ENCODE measurements at places on chromosomes 11 and 22. TPM values are rescaled to one million over a fixed set of nuclear protein-coding genes. Genes with fewer than 3 reads are reported as not detected.

OR10A4 gene
- not detected for total RNA-seq

MOGAT2 gene
- 0.22 TPM for total RNA-seq

CENPM gene
- total RNA-seq, result 13.3 TPM

PKP3 gene
- 0.18 TPM for total RNA-seq

SPTBN2 gene
- 1.2 TPM for total RNA-seq

OR52I2 gene
- total RNA-seq, result not detected

- peaks cover 15% of the 10 kb centered on the region for H3K4me1 ChIP-seq
- no peak for DNase-seq
- H3K36me3 ChIP-seq, result no peaks in the 10 kb centered on the region
- no peak within 1 kb of the TSS for H3K27ac ChIP-seq
These were observed at the start of gene MPZL2 for GRCh38 chr11:118263695-118264568. Gene MPZL2 (minus strand): TSS chr11:118264297. CDS start chr11:118264153, 144 bp downstream.

GRCh38 chr22:45577746-45578523, 75.3 kb downstream of the FBLN1 start:
- H3K27me3 ChIP-seq, result peaks cover 17% of the 10 kb centered on the region
- H3K4me1 ChIP-seq, result peaks cover 4% of the 10 kb centered on the region
- H3K36me3 ChIP-seq, result no peaks in the 10 kb centered on the region
- no peak overlapping the region for H3K27ac ChIP-seq
- H3K4me3 ChIP-seq, result no peak overlapping the region
- DNase-seq, result peak; percentile 64

GRCh38 chr11:66915046-66915832, 42.9 kb downstream of the PC start:
- H3K4me3 ChIP-seq, result no peak overlapping the region
- no peaks in the 10 kb centered on the region for H3K4me1 ChIP-seq
- DNase-seq, result no peak
- H3K27me3 ChIP-seq, result peaks cover 2% of the 10 kb centered on the region

- H3K27ac ChIP-seq, result no peak overlapping the region
- H3K27me3 ChIP-seq, result peaks cover 4% of the 10 kb centered on the region
- H3K4me1 ChIP-seq, result no peaks in the 10 kb centered on the region
- no peak for DNase-seq
These were observed 80.1 kb downstream of the SVIP start for GRCh38 chr11:22749536-22749935.

DNA sequence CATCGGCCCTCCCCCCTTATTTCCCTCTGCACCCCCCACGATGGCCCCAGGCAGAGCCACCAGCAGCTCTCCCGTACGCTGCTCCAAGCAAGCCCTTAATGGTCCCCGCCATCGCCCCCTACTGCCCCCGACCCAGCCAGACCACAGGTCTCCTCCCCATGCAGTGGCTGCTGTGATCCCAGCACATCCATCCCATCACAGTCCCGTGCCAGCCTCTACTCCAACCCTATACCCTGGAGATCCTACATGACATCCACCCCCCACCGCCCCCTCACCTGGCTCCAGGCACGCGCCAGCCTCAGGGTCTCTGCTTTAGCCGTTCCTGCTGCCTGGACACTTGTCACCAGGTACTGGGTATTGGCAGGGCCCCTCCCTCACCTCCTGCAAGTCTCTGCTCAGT, 85.8 kb upstream of the RTL6 start:
- no peaks in the 10 kb centered on the region for H3K4me1 ChIP-seq
- H3K27me3 ChIP-seq, result peaks cover 18% of the 10 kb centered on the region
- no peak for DNase-seq
- H3K27ac ChIP-seq, result no peak overlapping the region

- no peaks in the 10 kb centered on the region for H3K36me3 ChIP-seq
- H3K4me1 ChIP-seq, result peaks cover 1% of the 10 kb centered on the region
- DNase-seq, result no peak
- H3K27me3 ChIP-seq, result no peaks in the 10 kb centered on the region
These were observed 7.0 kb upstream of the DDX17 start for GRCh38 chr22:38513063-38513462.

DNA sequence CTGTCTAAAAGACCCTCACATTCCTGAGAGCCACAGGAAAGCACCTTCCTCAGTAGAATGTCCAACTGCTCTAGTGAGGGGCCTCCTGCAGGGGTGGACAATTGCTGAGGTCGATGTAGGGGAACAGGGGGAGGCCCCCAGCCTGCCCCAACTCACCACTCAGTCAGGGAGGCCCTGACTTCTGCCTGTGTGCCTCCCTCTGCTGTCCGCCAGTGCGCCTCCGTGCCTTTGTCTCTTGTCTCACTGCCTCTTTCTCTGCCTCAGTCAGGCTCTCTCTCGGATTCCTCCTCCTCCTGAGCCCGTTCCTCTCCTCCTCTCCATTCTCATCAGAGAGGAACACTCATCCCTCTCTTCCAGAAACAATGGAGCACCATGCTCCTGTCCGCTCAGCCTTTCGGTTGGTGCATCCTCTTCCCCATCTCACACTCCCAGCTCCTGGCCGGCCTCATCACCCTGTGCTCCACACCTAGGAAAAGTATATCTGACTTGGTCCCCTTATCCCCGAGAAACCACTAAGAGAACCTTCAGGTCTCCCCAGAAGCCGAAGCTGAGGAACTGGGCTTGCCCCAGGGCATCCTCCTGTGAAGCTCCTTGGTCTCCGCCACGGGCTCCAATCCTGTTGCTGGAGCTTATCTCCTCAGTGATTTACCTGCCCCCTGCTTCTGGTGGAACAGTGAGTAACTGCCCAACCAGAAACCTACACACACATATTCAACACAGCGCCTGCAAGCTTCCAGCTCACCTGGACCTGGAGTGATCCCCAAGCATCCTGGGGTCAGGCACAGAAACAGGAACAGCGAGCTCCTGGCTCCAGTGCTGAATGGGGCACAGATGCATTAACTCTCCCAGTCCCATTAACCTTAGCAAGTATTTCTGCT, 2.3 kb downstream of the B3GAT1 start:
- H3K4me1 ChIP-seq, result peaks cover 19% of the 10 kb centered on the region
- no peak overlapping the region for H3K27ac ChIP-seq
- no peaks in the 10 kb centered on the region for H3K36me3 ChIP-seq
- DNase-seq, result no peak

DNA sequence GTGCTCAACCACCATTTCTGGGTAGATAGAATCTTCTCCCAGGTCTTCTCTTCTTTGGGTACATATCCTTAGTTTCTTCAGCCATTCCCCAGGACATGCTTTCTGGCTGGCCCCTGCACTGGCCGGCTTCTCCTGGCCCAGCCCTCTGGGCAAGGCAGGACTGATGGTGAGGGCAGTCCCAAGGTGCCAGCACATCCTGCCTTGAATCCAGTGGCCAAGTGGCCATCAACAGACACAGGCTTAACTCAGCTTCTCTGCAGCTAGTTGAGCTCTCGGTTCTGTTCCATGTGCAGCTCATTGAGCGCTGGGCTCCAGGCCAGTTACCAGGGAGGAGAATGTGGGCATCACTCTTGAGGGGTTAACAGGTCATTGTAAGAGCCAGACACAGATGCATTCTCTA, 17.6 kb downstream of the SMIM38 start:
- no peak for DNase-seq
- H3K4me3 ChIP-seq, result no peak overlapping the region
- H3K4me1 ChIP-seq, result peaks cover 4% of the 10 kb centered on the region
- H3K27ac ChIP-seq, result no peak overlapping the region
- no peaks in the 10 kb centered on the region for H3K27me3 ChIP-seq

DNA sequence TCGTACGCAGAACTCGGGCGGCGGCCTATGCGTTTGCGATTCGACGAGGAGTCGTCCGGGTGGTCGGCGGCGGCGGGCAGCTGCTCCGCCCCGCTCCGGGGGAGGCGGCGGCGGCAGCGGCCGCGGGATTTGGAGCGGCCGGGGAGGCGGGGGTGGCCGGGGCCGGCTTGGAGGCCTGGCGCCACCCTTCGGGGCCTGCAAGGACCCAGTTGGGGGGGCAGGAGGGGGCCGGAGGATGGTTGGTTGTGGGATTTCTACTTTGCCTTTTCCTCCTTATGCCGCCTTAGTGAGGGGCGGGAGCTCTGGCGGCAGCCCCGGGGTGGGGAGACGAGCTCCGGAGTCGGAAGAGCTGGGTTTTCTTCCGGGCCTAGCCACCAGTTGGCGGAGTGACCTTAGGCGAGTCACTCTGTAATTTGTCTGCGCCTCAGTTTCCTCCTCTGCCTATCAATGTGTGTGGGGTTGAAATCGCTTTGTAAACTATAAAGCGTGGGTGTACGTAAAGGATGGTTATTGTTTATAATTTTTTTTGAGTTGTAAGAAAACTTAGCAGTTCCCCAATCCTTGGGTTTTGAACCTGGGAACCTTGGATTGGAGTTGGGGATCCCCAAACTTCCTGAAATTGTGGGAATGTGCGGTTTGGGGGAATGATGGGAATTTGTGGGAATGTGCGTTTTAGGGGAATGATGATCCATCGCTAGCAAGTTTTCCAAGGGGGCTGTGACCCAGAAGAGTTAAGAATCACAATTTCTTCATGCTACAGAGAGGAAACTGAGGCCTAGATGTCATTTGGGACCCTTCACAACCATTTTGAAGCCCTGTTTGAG, 679 bp downstream of the TUG1 start:
- no peak for DNase-seq
- H3K4me1 ChIP-seq, result peaks cover 58% of the 10 kb centered on the region

GRCh38 chr22:46373921-46374662, 38.6 kb downstream of the TRMU start:
- H3K4me1 ChIP-seq, result peaks cover 9% of the 10 kb centered on the region
- no peak for DNase-seq
- no peak overlapping the region for H3K27ac ChIP-seq
- no peak overlapping the region for H3K4me3 ChIP-seq

DNA sequence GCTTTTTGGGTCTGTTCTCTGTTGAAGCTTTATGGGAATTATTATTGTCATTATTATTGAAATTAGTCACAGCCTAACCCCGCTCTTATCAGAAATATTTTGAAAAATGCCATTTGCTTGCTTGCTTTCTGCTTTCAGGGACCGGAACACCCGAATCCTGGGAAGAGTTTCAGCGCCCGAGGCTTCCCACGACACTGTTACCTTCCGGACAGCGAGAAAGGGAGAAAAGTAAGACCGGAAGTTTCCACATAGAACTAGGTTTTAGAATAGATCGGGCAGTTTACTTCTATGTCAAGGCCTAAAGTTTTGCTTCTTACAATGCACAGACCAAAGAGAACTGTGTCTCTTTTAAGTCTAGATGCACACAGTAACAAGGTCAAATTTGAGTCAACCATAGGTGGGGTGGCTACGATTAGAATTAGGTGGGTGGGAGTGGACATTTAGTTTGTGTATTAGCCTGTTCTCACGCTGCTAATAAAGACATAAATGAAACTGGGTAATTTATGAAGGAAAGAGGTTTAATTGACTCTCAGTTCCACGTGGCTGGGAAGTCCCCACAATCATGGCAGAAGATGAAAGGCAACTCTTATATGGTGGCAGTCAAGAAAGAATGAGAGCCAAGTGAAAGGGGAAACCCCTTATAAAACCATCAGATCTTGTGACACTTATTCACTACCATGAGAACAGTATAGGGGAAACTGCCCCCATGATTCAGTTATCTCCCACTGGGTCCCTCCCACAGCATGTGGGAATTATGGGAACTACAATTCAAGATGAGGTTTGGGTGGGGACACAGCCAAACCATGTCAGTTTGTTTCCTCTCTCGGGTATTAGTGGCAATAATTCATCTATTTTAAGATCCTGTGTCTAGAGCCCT, 12.9 kb downstream of the MPEG1 start:
- peak overlapping the region; percentile 42 for H3K4me3 ChIP-seq
- peaks cover 86% of the 10 kb centered on the region for H3K36me3 ChIP-seq
- no peaks in the 10 kb centered on the region for H3K27me3 ChIP-seq
- DNase-seq, result no peak
- H3K27ac ChIP-seq, result peak overlapping the region; percentile 88

- DNase-seq, result no peak
- no peak overlapping the region for H3K4me3 ChIP-seq
- H3K36me3 ChIP-seq, result no peaks in the 10 kb centered on the region
- H3K27ac ChIP-seq, result no peak overlapping the region
- no peaks in the 10 kb centered on the region for H3K4me1 ChIP-seq
These were observed 86.3 kb upstream of the HMGXB4 start for GRCh38 chr22:35170716-35171697.

DNA sequence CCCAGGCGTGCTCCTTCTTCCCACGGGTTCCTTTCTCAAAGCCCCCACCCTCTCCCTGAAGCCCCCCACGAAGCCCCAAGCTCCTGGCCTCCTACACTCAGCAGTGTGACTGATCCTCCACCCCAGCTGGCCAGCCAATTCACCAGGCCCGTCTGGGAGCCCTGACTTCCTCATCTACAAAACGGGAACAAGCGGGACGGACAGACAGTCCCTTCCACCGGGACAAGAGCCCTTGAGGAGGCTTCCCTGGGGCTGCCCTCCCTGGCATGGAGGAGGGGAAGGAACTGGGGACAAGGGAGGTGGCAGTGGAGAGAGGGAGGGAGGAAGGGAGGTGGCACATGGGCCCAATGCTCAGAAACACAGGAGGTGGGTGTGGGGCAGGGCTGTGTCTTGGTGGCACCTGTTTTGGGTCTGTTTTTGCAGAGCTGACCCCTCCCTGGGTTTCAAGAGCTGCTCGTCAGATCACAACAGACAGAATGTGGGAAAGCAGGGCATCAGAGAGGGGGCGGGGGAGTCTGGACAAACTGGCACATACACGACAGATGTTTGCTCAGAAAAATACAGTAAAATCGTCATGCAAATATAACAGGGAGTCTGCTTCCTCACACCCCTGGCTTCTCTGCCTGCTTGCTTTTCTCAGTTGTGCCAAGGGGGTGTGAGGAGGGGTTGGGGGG, 56.8 kb downstream of the ELFN2 start:
- no peaks in the 10 kb centered on the region for H3K36me3 ChIP-seq
- peak; percentile 28 for DNase-seq
- H3K27ac ChIP-seq, result peak overlapping the region; percentile 70
- H3K27me3 ChIP-seq, result peaks cover 7% of the 10 kb centered on the region
- H3K4me3 ChIP-seq, result peak overlapping the region; percentile 38
- H3K4me1 ChIP-seq, result peaks cover 57% of the 10 kb centered on the region

DNA sequence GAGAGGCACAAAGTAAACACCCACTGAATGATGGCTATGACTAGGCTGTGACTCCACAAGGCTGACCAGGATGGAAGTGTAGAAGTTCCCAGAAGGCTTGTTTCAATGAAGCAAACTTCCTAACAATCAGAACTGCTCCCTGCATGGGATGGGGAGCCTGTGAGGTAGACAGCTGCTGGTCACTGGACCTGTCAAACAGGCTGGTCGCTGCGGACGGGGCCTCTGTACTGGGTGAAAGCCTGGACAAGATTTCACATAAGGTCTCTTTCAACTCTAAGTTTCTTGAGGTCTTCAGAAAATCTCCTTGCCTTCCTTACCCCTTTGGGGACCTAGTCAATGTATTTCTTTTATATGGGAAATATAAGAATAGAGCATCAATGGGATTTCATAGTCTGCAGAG, 438.2 kb downstream of the BUD13 start:
- H3K4me3 ChIP-seq, result no peak overlapping the region
- no peaks in the 10 kb centered on the region for H3K27me3 ChIP-seq
- DNase-seq, result no peak
- H3K27ac ChIP-seq, result no peak overlapping the region

GRCh38 chr11:122342089-122342744, 226.2 kb upstream of the BLID start:
- H3K4me1 ChIP-seq, result no peaks in the 10 kb centered on the region
- H3K4me3 ChIP-seq, result no peak overlapping the region
- H3K36me3 ChIP-seq, result no peaks in the 10 kb centered on the region
- no peak overlapping the region for H3K27ac ChIP-seq
- no peak for DNase-seq

Measured in activated B cell treated with CpG ODN at 0.5 μM for 24 hours (primary cell).